Stimulated activated CD8-positive, alpha-beta memory T cell treated with anti-CD3 and anti-CD28 coated beads, Interleukin-15, amount 100 ng/mL, for 48 hours (primary cell): ENCODE measurements at places on chromosomes 4 and X.

DNA sequence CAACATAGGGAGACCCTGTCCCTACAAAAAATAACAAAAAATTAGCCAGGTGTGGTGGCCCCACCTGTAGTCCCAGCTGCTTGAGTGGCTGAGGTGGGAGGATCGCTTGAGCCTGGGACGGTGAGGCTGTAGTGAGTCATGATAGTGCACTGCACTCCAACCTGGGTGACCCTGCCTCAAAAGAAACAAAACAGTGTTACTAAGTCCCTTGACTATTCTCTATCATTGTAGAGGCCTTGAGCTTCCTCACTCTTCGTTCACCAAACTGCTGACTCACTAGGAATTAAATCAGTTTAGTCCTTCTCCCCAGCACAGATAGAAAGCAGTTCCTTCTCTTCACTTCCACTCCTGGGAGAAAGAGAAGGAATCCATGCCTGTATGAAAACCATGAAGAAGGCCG is 14.5 kb downstream of the CDS1 start:
- DNase-seq, result no peak

DNA sequence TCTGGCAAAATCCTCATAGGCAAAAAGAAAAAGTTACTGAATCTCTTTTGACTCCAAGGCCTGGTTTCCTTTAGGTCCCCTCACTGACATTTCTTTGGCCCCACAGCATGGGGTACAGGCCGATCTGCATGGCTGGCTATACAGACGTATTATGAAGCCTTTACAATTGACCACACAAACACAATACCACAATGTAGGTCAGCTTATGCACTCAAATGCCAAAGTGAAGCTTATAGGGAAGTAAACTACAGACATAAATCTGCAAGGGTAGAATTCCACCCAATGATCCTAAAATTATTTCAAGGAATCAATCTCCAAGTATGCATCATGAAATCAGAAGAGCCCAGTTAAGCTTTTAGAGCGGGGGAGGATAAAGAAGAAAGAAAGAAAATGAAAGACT is 20.7 kb downstream of the STX18 start:
- no peak for DNase-seq

DNA sequence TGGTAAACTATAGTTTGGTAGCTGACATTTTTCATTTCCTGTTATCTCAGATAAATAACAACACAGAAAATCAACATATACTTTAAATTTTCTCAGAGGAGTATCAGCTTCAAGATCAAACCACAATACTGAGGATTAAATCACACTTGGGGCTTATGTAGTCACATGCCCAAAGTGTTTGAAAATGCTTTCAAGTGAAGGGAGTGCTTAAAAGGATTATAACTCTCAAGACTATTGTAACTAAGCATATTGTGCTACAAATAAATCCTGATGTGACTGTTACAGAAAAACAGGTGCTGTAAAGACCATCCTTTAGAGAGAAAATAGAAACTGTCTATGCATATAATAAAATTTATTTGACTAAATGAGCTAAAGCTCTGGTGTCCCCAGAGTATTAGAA is 887.6 kb downstream of the ADGRL3 start:
- DNase-seq, result no peak

GRCh38 chrX:65634732-65635131 is 32.7 kb upstream of the MSN start:
- DNase-seq, result no peak

- DNase-seq, result no peak
Observed at GRCh38 chrX:39398963-39399261, 597.7 kb downstream of the MID1IP1 start.

- DNase-seq, result no peak
Observed at GRCh38 chr4:69828828-69829227, 31.1 kb downstream of the SULT1E1 start.

GRCh38 chr4:140187316-140187695 is 33.3 kb upstream of the MAML3 start:
- DNase-seq, result no peak

DNA sequence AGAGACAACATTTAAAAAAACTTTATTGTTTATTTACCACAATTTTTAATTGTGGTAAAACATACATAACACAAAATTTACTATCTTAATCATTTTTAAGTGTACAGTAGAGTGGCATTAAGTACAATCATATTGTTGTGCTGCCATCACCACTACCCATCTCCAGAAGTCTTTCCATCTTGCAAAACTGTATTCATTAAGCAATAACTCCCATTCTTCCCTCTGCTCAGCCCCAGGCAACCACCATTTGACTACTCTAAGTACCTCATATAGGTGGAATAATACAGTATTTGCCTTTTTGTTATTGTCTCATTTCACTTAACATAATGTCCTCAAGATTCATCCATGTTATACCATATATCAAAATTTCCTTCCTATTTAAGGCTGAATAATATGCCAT is 12.8 kb upstream of the FAM47E start:
- DNase-seq, result no peak

DNA sequence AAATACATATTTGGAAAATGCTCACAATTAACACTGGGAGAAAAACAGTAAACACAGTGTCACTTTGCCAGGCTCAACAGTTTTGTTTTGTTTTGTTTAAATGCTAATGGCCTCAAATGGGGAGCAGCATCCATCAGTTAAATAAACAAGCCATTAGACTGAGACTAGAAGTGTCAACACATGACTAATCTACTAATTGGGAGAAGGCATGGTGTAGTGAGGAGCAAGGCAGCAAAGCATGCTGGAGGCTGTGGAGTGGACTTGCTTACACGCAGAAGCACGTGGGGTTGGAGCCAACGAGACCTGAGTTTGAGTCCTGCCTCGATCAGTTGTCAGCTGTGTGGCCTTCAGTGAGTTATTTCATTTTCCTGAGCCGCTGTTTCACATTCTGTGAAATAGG is 29.0 kb downstream of the UTP14A start:
- no peak for DNase-seq
